T1000 (cell line): ENCODE measurements at places on chromosomes 11 and 22.

DNA sequence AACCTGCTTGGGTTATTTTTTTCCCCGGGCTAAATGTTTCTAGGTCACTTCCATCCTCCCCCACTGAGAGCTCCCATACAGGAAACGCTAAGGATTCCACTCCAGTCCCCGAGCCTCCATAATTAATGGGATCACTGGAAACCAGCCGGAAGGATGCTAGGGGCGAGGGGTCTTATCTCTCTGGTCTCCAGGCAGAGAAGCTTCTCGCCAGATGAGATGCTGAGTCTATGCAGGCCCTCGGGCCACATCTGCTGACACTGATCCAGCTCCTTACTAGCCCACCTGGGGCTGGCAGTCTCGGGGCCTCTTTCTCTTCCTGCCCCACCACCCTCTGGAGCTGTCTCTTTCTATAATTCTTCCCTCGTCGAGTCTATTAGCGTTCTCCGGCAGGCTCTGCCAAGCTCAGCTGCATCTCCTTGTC, 125.9 kb upstream of the SYT13 start:
- DNase-seq = no peak

- DNase-seq = no peak
Observed at GRCh38 chr11:82718307-82718706, 15.4 kb downstream of the FAM181B start.

DNA sequence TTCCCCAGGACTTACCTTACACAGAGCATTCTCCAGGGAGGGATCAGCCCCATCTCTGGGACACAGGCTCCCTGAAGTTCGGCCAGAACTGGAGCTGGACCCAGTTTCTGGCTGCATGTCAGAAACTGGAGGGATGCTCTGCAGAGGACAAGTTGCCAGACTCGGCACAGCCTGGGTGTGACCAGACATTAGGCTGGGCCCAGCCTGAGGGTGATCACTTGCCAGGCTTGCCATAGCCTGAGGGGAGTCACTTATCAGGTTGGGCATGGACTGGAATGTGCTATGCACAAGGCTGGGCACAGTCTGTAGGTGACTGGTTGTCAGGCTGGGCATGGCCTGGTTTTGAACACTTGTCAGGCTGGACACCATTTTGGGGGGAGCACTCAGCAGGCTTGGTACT, 30.7 kb upstream of the STK33 start:
- DNase-seq = no peak

DNA sequence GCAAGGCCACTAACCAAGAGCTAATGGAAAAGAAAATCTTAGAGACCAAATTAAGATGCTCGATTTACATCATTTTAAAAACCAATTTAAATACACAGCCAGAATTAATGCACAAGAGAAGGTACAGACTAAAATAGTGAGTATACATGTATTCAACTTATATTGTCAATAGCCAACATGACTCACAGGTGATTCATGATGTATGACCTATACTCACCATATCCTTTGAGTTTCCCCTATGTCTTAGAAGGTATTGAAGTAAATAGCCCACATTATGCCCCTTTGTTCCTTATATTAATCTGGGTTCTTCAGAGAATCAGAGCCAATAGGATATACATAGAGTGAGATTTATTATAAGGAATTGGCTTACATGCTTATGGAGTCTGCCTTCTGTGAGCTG, 97.5 kb upstream of the ANO3 start:
- no peak for DNase-seq

DNA sequence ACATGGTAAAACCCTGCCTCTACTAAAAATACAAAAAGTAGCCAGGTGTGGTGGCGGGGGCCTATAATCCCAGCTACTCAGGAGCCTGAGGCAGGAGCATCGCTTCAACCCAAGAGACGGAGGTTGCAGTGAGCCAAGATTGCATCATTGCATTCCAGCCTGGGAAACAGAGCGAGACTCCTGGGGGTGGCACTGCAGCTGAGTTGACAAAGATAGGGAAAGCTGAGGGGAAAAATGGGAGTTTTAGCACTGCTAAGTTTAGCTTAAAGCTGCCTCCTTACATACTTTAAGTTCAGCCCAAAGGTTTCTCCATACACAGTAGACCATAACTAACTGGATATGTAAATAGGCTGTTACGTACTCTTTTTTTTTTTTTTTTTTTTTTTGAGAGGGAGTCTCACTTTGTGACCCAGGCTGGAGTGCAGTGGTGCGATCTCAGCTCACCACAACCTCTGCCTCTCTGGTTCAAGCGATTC, 9.0 kb upstream of the USP28 start:
- DNase-seq = no peak
